Panc1 (cell line): ENCODE measurements at places on chromosomes 5 and 9.

- H3K27ac ChIP-seq = no peak overlapping the region
- no peak overlapping the region for H3K4me3 ChIP-seq
- DNase-seq = no peak
- H3K36me3 ChIP-seq = no peaks in the 10 kb centered on the region
- no peaks in the 10 kb centered on the region for H3K4me1 ChIP-seq
- no peaks in the 10 kb centered on the region for H3K27me3 ChIP-seq
Measured at GRCh38 chr9:136424750-136425362, 14.4 kb downstream of the PMPCA start.

GRCh38 chr9:14096258-14096922, 217.6 kb downstream of the NFIB start:
- peak overlapping the region; percentile 18; the same call in 1 of the 2 replicates for H3K4me3 ChIP-seq
- no peak for DNase-seq
- H3K27ac ChIP-seq = peak overlapping the region; percentile 68
- H3K27me3 ChIP-seq = no peaks in the 10 kb centered on the region
- H3K36me3 ChIP-seq = no peaks in the 10 kb centered on the region
- peaks cover 9% of the 10 kb centered on the region for H3K4me1 ChIP-seq

- no peaks in the 10 kb centered on the region for H3K27me3 ChIP-seq
- H3K4me1 ChIP-seq = no peaks in the 10 kb centered on the region
- H3K36me3 ChIP-seq = no peaks in the 10 kb centered on the region
- H3K27ac ChIP-seq = no peak overlapping the region
- no peak overlapping the region for H3K4me3 ChIP-seq
Measured at GRCh38 chr5:137693307-137693950, 42.5 kb downstream of the KLHL3 start.

GRCh38 chr5:83517072-83517687, 45.6 kb downstream of the VCAN start:
- no peak overlapping the region for H3K27ac ChIP-seq
- H3K4me1 ChIP-seq = no peaks in the 10 kb centered on the region
- H3K36me3 ChIP-seq = no peaks in the 10 kb centered on the region

- no peaks in the 10 kb centered on the region; the same call in 1 of the 2 replicates for H3K36me3 ChIP-seq
- H3K27ac ChIP-seq = peak overlapping the region; percentile 98
- H3K4me3 ChIP-seq = peak overlapping the region; percentile 32
- peaks cover 28% of the 10 kb centered on the region for H3K4me1 ChIP-seq
- peak; percentile 97 for DNase-seq
Measured at GRCh38 chr9:37471942-37472684, 6.9 kb upstream of the ZBTB5 start.

DNA sequence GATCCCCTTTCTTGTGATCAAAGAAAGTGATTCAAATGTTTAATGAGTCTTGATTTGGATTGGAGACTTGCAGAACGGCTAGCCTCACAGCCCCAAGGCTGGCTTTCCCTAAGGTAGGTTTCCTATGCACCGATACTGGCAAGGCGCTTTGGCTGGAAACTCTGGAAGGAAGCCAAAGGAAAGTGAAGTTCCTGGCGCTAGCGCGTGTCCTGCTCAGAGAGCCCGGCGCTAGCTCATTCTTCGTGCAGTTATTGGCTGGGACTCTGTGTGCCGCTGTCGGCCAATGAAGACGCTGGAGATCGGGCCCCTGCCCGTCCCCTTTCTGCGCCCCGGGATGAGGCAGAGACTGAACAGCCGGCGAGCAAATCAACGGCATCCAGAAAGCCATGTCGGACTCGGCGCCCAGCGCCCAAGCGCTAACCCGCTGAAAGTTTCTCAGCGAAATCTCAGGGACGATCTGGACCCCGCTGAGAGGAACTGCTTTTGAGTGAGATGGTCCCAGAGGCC, at the start of gene PCDHGC3:
PCDHGC3 (plus strand) TSS at position 342 of the 507 bp plus-strand sequence; CDS start at position 493, 151 bp downstream.
- H3K27me3 ChIP-seq = no peaks in the 10 kb centered on the region
- DNase-seq = peak; percentile 74
- peak within 1 kb of the TSS; percentile 89 for H3K27ac ChIP-seq
- peak within 1 kb of the TSS; percentile 93 for H3K4me3 ChIP-seq
- no peaks in the 10 kb centered on the region for H3K36me3 ChIP-seq

GRCh38 chr5:158410976-158411375, 552.0 kb upstream of the CLINT1 start:
- H3K27me3 ChIP-seq = no peaks in the 10 kb centered on the region
- no peak overlapping the region for H3K4me3 ChIP-seq
- no peak overlapping the region for H3K27ac ChIP-seq
- DNase-seq = no peak
- no peaks in the 10 kb centered on the region for H3K4me1 ChIP-seq

GRCh38 chr5:95715799-95716461, 15.2 kb upstream of the RHOBTB3 start:
- H3K36me3 ChIP-seq = no peaks in the 10 kb centered on the region
- H3K4me3 ChIP-seq = no peak overlapping the region
- DNase-seq = no peak
- H3K4me1 ChIP-seq = peaks cover 8% of the 10 kb centered on the region
- H3K27ac ChIP-seq = no peak overlapping the region
- no peaks in the 10 kb centered on the region for H3K27me3 ChIP-seq

- H3K27ac ChIP-seq = no peak overlapping the region
- H3K4me3 ChIP-seq = no peak overlapping the region
- no peak for DNase-seq
- H3K4me1 ChIP-seq = no peaks in the 10 kb centered on the region
- no peaks in the 10 kb centered on the region for H3K27me3 ChIP-seq
- no peaks in the 10 kb centered on the region for H3K36me3 ChIP-seq
Measured at GRCh38 chr5:79396265-79396664, 117.7 kb downstream of the HOMER1 start.

- H3K27ac ChIP-seq = no peak overlapping the region
- no peak overlapping the region for H3K4me3 ChIP-seq
- H3K27me3 ChIP-seq = no peaks in the 10 kb centered on the region
- no peaks in the 10 kb centered on the region for H3K36me3 ChIP-seq
Measured at GRCh38 chr9:114851306-114851705, 45.5 kb upstream of the TNFSF15 start.
